ENCODE measurements at places on chromosomes 2 and 18.

- no peak for DNase-seq
Measured at GRCh38 chr2:127083819-127084503, 23.0 kb downstream of the BIN1 start.

DNA sequence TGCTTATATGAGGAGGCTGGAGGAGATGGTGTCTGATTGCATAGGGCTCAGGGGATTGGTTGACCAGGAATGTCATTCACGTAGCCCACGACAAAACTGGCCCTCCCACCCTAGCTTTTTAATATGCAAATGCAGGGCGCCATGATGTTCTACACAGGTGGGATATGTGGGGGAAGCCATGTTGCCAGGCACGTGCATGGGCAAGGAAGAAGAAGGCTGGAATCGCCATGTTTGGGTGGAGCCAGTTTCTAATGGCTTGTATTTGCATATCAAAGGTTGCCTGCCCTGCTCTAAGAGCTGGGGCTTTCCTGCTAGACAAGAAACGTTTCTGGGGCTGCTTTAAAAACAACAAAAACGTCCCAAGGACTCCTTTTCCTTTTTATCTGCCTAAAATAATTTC, 26.5 kb upstream of the LINC00305 start:
- DNase-seq = no peak

GRCh38 chr2:64675860-64676259, 22.1 kb upstream of the SERTAD2 start:
- no peak for DNase-seq

GRCh38 chr2:239378918-239379640, 21.7 kb downstream of the HDAC4 start:
- DNase-seq = no peak

- no peak for DNase-seq
Measured at GRCh38 chr2:223949241-223949840, 4.2 kb upstream of the WDFY1 start.

GRCh38 chr2:85409845-85410583, at the start of gene CAPG:
TSS of gene CAPG (minus strand) at chr2:85410366. CDS start at chr2:85402145, 8,221 bp downstream.
- DNase-seq = no peak

DNA sequence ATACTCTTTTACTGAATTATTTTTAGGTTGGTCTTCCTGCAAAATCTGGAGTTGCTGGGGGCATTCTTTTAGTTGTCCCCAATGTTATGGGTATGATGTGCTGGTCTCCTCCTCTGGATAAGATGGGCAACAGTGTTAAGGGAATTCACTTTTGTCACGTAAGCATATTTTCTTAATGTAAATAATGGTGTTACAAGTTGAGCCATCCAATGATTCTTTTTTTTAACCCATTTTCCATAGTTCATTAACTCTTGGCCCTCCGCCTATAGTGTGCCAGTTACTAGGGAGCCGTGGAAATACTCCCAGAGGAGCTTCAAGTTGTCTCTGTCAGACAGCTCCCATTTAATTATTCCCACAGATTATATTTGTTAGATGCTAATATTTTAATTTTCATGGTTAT, 49.8 kb downstream of the GLS start:
- DNase-seq = no peak

DNA sequence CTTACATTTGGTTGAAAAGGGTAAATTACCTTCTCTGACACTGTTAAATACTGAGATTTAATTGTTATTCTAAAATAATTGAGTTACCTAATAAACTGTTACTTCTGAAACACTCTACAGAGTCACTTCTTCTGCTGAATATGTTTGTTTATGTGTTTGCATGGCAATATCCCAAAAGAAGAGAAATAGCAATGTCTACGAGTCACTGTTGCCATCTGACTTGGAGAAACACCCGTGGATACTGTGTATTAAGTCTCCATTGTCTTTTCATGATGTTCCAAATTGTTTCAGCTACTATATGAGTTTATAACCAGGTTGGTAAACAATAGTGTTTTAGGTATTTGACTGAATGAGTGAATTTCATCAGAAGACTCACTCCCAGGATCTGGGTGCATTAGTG, 754.2 kb upstream of the ID2 start:
- DNase-seq = no peak

- DNase-seq = no peak
Measured at GRCh38 chr2:241358470-241358869, 2.4 kb downstream of the FARP2 start.

DNA sequence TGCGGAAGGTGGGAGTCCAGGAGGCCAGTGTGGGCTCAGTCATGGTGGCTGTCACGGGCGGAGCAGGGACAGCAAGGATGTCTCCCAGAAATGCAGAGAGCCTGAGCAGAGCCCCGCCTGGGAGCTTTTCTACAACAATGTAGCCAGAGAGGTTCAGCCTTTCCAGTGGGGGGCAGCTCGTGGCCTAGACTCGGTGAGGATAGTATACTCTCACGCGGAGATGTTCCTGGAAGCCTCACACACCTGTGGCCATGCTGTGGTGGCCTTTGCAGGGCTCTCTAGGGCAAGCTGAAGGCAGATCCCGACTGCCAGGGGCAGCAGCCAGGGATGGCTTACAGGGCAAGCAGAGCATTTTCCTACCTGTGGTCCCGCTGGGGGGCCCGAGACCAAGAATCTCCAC, 244.1 kb downstream of the LDLRAD4 start:
- DNase-seq = no peak

DNA sequence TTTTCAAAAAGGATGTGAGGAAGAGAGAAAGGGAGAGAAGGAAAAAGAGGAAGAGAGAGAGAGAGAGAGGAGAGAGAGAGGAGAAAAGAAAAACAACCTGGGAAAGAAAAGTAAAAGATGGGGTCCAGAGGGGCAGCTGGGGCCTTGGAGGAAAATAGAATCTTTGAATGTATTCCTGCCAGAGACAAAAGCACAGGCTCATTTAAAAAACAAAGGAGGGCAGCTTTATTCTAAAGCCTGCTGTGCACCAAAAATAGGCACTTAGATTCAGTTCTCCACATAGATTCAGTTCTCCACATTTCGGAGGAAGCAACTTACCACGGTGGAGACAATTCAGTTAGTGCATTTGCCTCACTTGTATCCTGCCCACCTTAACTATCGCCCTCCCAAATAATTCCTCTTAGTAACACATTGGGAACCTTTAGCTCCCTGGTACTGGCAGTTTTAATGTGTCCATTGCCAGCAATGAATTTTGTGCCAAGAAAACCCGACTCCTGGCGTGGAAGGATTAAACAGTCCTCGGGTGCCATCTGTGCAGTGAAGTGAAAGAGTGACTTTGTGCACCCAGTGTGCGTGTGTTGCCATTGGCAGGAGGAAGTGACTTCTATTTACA, 71.3 kb downstream of the DPP4 start:
- DNase-seq = no peak

- DNase-seq = no peak
Measured at GRCh38 chr2:235911125-235911524, 257.1 kb downstream of the GBX2 start.

DNA sequence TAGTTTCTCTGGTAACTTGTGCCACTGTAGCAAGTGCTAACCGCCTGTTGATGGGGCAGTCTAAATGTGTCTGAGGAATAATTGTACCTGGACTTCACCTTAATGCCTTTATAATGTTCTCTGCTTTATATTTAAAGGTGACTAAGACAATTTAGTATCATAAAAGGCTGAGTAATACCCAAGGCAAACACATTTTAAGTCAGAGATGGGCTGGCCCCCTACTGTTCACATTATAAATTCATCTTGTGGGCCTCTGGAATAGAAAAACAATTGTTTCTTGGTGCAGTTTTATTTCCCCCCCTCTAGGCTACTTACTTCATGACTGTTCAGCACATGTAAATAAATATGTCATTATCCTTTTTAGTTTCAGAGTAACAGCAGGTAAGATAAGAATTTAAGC, 559.3 kb upstream of the PIK3C3 start:
- DNase-seq = no peak

- no peak for DNase-seq
Measured at GRCh38 chr2:110712737-110713136, 19.6 kb upstream of the ACOXL start.
